NCI-H526 (cell line): ENCODE measurements at places on chromosomes 12 and 14.

DNA sequence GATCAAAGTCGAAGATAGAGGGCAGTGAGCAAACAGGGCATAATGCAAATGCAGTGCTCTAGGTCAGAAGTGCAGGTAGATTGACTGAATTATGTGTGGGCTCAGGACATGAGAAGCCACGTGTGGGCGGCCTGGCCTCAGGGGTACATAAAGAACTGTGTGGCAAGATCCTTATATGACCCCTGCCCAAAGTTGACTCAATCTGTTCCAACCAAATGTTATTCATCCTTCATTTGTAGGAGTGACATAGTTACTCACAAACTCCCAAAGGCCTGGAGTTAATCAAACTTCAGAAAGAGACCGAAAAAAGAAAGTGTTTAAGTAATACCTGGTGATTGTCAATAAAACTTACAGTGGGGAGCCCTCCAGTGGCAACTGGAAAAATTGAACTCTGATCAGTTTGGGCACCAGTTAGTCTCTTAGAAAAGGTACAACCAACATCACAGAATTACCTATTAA, 150.4 kb upstream of the FAR2 start:
- DNase-seq: peak; percentile 19

DNA sequence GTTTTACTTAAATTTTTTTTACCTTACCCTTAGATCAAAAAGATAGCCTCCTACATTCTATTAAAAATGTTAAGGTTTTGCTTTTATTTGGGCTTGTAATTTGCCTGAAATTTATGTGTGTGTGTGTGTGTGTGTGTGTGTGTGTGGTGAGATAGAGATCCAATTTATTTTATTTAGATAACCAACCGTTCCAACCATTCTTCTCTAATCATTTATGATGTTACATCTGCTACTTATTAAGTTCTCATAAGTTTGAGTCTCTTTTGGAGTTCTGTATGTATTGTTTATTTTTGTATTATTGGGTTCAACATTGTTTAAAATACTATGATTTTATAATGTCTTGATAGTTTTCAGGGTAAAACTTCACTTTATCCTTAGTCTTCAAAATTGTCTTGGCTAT, 70.6 kb upstream of the PAWR start:
- no peak for DNase-seq

DNA sequence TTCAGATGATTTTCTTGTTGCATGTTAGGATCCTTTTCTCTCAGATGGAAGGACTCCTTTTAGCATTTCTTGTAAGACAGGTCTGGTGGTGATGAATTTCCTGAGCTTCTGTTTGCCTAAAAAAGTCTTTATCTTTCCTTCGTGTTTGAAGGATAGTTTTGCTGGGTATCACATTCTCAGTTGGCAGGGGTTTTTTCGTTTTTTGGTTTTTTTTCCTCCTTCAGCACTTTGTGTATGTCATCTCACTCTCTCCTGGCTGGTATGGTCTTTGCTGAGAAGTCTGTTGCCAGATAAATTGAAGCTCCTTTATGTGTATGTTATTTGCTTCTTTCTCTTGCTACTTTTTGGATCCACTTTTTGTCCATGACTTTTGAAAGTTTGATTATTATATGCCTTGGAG, 15.6 kb upstream of the TXNRD1 start:
- DNase-seq: no peak

DNA sequence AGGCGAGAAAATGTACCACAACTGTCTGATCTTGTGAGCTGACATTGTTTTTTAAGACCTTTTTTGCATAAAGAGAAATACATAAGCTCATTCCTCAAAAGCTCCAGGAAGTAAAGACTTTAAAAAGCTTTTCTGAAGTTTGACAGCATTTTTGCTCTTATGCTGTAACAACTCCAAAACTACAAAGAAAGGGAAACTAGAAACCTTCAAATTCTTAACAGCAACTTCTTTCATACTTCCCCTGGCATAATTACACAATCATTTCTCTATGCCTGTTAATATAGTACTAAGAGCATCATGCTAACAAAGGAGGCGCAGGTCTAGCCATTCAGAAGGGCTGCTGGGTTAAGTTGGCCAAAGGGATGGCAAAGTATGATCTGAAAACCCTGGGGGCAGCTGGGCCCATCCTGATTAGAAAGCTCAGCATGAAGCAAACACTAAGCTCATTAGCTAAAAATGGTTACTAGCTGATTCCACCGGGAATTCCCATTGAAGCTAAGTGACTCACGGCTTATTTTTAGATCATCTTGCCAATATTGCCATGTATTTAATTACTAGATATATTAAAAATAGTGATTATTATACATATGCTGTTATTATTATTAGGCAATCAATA, 26.1 kb upstream of the ANP32D start:
- DNase-seq: no peak

GRCh38 chr14:102827716-102828115, 50.5 kb downstream of the TRAF3 start:
- DNase-seq: no peak

DNA sequence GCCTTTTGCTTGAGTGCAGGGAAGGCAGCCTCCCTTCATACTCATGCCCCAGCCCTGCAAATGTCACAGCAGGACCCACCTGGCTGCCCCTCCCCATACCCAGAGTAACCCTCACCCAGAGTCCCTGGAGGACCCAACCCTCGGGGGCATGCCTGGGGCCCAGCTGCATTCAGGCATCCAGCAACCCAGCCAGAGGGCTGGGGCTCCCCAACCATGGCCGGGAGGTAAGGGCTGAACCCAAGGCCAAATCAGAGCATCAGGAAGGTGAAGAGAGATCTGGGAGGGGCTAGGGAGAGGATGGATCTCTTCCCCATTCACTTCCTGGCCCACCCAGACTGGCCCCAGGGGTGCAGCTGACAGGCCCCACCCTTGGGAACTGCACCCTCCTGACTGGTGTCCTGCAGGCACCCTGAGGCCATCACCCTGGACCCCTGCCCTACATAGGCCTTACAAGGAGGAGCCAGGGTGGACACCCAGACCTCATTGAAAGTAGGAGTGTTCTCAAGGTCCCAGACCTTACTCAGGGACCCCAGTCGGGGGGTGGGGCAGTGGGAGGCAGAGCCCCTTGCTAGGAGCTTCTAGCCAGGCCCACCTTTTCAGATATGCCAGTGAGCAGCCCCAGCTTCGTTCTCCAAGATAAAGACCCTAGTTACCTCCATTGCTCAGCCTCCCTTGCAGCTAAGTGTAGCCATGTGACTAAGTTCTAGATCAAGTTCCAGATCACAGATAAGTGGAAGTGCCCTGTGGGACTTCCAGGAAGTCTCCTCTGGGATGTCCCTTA, 849 bp upstream of the PLD4 start:
- no peak for DNase-seq

GRCh38 chr14:30471980-30472379, 87.0 kb upstream of the G2E3 start:
- no peak for DNase-seq

GRCh38 chr14:20341646-20342045, 1.8 kb upstream of the PARP2 start:
- no peak for DNase-seq

- DNase-seq: peak; percentile 79
These were observed 308.0 kb downstream of the PPFIA2 start for GRCh38 chr12:81450920-81451739.

GRCh38 chr14:36522972-36523715, 3.1 kb upstream of the NKX2-1 start:
- DNase-seq: no peak

GRCh38 chr12:105995961-105996431, 142.8 kb downstream of the NUAK1 start:
- DNase-seq: no peak

DNA sequence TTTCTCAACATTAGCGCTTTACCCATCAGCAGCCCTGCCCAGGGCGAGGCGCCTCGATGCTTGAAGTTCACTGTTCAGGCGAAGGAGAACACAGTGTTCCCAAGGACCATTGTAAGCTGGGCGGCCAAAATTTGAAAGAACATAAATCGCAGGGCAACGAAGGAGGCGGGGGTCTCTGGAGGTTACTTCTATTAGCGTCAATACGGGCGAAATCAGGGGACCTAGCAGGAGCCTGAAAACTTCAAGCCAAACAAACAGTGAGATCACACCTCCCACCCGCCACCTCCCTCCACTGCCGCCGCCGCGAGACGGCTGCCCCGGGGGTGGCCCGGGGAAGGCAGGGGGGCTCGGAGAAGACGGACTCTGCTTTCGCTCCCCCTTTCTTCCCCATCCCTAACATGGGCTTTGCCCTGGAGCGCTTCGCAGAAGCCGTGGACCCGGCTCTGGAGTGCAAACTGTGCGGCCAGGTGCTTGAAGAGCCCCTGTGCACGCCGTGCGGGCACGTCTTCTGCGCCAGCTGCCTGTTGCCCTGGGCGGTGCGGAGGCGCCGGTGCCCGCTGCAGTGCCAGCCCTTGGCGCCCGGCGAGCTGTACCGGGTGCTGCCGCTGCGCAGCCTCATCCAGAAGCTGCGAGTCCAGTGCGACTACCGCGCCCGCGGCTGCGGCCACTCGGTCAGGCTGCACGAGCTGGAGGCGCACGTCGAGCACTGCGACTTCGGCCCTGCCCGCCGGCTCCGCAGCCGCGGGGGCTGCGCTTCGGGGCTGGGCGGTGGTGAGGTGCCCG, at the start of gene PDZRN4:
Gene PDZRN4, plus strand, starts transcription at position 263 of the 783 bp plus-strand sequence.
- no peak for DNase-seq

DNA sequence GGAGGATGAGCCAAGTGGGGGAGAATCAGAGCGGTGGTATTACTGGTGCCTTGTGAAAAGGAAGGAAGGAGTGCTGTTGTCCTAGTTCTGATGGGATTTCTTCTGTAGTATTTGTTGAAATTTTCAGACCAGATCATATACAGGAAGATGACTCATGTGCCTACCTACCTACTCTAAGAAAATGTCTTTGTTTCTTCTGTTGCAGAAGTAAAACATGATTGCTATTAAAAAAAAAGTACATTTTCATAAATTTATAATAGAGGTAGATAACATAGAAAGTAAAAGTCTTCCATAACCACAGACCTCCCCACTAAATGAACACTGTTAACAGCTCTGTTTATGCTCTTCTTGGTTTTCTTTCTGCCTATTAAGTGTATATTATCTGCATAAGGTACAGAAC, 26.9 kb downstream of the SAMD4A start:
- DNase-seq: no peak

DNA sequence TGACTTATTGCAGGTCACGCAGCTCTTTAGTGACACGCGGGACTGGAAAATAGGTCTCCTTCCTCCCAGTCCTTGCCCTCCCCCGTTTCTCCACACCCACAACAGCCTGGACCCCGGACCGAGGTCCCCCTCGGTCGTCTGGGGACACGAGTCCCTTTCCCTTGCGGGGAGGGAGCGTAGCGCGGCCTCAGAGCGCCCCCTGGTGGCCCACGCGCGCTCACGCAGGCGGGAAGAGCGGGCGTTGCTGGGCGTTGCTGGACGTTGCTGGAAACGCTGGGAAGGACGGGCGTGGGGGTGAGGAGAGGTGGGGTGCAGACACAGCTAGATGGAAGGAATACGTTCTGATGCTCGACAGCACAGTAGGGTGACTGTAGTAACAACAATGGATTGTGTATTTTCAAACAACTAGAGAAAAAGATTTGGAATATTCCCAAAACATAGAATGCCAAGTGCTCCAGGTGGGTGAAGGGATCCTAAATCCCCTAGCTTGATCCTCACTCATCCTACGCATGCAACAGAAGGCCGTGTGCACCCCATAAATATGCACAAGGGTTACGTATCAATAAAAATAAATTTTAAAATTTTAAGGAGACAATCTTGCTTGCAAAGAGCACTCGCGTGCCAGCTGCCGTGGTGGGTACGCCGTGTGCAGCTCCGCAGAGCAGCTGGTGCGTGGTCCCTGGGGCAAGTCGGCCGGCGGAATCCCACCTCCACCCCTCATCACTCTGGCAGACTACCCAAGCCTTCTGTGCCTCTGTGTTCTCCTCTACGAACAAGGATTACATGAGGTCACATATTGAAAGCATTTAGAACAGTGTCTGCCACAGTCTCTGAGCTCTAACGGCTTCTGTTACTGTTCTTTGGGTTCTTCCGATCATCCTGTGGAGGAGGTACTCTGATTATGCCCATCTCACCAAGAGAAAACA, 87.4 kb downstream of the B4GALNT3 start:
- DNase-seq: peak; percentile 28

DNA sequence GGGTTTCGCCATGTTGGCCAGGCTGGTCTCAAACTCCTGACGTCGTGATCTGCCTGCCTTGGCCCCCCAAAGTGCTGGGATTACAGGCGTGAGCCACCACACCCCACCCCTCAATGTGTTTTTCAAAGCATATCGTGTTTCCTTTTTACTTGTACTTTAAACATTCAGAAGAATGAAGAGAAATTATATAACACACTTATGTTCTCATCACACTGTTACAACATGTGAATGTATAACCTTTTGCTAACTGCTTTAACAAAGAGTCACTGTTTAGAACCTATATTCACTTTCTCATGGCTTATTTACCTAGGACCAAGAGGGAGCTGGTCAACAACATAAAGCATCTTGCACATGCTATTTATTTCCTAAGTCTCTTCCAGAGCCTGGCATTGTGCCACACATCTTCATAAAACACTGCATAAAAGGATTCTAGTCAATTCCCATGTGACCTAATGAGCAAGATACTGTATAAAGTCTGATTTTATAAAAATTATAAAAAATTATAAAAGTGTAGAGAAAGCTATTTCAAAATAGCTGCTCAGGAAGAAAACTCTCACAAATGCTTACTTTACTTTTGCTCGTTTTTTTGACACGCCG, 16.0 kb upstream of the ACTR6 start:
- DNase-seq: no peak
